Posterior cingulate gyrus (tissue), 11 donors: ENCODE measurements at places on chromosomes 12 and 14.
A peak's percentile ranks its signal among the peaks of the same experiment; 100 is the strongest.

GRCh38 chr12:24356240-24356804, 406.9 kb upstream of the SOX5 start:
- DNase-seq: no peak

DNA sequence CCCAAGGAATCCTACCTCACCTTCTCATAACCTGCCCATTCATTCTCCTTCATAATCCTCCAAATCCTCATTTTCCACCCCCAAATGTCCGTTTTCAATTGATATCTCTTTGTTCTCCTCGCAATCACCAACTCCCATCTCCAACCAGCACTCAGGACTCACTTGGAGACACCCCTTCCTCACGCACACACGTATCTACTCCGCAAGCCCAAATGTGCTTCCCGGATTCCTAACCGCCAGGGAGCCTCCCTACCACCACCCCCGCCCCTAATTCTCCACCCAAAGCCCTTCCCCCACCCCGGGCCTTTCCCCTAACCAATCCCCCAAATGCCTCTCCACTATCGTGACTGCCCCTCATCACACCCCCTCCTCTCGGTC, 304 bp downstream of the KCTD10 start:
- no peak for DNase-seq

GRCh38 chr14:96602186-96602585, 100.0 kb downstream of the PAPOLA start:
- no peak for DNase-seq

DNA sequence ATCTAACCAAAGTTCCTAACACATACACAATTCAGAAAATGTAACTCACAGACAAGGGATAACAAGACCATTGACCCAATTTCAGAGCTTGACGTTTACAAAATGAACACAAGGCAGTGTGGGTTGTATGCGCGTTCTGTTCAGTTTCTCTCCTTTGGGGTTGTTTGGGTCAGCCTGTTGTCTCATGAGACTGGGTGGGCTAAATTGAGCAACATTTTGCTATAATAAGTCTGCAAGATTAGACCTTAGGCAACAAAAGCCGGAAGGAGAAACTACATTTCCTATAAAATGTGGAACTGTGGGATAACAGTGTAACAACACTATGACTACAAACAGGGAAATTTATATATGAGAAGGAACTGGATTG, 18.8 kb upstream of the LTA4H start:
- no peak for DNase-seq

DNA sequence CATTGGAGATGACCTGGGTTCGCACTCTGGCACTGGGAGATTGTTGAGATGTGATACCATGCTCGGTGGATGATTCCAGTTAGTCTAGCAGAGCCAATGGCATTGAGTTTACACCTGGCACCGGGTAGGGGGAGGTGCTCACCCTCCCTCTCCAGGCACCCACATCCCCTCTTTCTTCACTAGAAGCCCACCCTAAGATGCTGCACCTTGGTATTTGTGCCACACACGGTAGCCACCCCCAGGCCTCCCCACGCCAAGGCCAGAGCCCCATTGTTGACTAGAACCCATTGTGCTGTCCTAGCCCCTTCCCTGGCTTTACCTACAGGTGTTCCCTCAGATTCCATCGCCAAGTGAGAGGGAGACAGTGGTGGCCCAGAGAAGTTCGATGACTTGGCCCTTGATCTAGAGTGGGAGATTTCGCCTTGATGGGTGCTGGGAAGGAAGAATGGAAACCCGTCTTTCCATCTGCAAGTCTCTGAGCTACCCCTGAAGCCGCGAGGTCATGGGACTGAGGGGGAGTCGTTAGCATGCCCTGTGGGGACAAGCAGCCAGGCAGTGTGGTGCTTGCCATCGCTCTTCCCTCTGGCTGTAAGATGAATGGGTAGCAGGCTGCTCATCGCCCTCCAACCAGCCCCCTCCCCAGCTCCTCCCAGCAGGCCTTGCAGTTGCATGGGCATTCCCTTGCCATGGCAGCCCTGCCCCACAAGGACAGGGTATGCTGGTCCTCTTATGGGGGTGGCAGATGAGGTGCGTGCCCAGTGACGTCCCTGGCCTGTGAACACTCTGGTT, 8.7 kb downstream of the CCND2 start:
- no peak for DNase-seq

DNA sequence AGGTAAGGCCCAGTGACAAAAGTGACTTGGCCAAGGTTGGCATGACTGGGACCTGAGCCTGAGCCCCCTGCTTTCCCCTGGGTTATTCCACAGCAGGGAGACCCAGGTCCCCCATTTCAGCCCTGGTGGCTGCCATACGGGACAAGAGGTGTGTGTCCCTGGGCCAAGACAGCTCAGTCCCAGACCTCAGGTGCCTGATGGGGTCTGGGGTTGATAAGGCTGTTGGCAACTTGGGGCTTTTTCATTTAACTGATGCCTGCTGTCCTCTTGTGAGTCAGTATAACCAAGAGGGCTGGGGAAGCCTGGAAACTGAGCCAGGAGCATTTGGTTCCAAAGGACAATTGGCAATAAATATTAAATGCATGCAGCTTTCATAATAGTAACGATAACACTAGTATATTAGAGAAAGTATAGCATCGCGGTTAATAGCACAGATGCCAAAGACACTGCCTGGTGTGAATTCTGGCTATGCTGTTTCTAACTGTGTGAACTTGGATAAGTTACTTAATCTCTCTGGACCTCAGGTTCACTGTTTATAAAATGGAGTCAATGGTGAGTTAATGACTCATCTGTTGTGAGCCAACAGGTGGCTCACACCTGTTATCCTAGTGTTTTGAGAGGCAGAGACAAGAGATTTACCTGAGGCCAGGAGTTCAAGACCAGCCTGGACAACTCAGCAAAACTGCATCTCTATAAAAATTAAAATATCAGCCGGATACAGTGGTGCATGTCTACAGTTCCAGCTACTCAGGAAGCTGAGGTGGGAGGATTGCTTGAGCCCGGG, 898 bp downstream of the SDSL start:
- no peak for DNase-seq

- no peak for DNase-seq
These were observed 21.4 kb upstream of the NCOR2 start for GRCh38 chr12:124588751-124589267.

DNA sequence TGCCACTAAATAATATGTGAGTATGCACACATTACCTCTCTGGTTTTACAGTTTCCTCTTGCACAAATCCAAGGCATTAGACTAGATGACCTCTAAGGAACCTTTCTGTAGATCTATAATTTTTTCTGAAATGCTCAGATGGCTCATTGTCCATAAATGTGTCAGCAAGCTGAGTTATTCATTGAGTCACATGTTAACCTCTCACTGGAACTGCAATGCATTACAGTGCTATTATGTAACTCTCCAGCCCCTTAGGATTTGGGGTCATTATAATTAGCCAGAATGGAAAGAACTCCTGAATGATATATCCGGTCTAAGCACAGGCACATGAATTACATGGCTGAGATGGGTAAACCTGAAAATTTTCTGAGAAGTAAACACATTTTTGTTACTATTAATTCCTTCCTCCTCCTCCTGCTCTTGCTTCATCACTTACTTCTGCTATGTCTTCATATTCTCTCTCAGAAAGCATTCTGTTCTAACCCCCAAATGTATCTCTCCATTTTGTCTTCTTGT, 20.3 kb upstream of the DRAM1 start:
- DNase-seq: no peak

DNA sequence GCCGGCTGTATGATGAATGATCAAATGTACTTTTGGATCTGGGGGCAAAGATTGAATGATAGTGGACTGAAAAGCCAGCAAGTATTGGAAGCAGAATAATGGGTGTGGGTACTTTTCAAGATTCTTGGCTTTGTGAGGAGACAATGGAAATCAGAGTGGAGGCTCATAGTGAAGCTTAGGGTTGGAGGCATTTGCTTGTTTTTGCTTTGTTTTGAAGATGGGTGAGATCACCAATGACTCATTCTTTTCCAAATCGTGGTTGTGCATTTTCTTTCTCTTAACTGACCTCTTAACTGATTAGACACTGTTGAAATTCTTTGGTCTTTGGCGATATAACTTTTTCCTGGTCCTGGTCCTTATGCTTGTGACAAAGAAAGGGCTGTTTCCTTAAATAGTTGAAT, 54.4 kb downstream of the PELI2 start:
- DNase-seq: no peak

GRCh38 chr12:50765095-50765911, 1.4 kb downstream of the ATF1 start:
- DNase-seq: no peak

DNA sequence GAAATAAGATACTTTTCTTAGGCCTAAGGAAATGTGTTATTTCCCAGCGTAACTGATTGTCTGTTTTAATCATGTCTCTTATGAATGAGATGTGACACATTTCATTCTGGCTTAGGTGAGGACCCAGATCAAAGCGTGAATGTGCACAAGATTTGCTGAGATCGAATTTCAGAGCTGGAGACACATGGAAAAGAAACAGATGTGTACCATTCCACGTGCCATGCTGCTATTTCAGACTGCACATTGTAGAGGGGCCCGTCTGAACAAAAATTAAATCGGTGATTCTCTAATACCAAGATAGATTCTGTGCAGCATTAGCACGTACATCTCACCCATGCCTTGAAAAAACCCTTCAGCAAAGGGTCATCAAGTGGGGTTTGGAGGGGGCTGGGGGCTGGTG, 290.4 kb downstream of the AACS start:
- DNase-seq: no peak

DNA sequence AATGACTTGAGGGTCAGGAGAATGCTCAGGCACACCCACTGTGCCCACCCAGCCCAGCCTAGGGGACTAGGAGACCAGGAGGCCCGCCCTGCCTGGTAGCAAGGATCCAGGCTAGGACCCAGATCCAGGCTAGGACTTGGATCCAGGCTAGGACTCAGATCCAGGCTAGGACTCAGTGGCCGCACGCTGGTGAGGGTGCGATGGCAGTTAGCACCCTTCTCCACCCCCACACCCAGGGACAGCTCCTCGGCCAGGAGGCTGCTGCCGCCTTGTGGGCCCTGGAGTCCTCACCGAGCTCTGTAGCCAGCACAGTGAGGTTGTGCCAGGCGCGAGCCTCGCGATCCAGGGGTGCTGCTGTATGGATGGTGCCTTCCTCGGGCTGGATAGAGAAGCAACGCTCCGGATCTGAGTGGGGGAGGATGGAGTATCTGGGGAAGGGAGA, 5.1 kb downstream of the CDH24 start:
- DNase-seq: peak; percentile 95
